Effector CD4-positive, alpha-beta T cell (primary cell): ENCODE measurements at places on chromosomes 5 and 9.

DNA sequence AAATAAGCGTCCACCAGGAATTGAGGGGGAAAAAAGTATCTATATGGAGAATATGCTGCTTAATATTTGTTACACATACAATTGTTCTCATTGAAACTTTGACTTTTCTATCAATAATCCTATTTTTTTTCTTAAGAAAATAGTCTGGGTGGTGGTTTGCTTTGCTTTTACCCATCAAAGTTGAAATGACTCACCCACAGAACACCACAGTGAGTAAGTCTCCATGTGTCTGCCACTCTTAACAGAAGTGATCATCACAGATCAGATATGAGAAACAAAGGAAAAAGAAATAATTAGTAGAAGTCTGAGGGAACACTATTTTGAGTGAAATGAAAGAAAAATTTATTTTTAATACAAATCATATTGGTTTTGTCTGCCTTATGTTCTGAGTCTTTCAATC is 742.8 kb downstream of the CDH9 start:
- DNase-seq = no peak

DNA sequence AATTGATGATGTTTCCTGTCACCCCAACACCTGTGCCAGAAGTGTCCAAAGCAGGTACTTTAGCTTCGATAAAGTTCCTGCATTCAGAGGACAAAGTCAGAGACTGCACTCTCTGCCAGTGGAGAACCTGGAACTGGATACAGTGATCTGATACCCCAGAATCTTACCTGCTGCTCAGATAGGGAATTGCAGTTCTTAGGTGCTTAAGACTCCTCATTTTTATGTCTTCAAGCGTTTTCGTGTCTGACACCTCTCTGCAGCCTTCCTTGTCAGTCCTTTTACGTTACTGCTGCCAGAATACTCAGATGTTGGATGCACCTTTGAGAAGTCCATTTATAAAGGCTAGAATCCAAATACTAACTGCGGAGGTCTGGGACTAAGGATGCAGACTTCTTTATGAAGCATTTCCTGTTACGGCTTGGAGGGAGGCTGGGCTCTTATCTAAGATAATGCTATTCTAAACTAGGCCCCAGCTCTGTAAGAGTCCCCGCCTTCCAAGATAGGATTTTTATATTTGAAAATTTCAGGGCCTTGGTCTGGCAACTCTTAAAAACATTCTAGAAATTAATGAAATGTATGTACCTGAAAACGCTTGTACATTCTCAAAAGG is 1.9 kb downstream of the ISOC1 start:
- no peak for DNase-seq

GRCh38 chr5:145403992-145404391 is 431.1 kb downstream of the PRELID2 start:
- no peak for DNase-seq

GRCh38 chr5:158451203-158451992 is 592.5 kb upstream of the CLINT1 start:
- no peak for DNase-seq

- DNase-seq = no peak
These were observed 88.0 kb downstream of the INIP start for GRCh38 chr9:112629671-112630485.

GRCh38 chr5:59236448-59236847 is 653.6 kb downstream of the RAB3C start:
- DNase-seq = no peak

- no peak for DNase-seq
These were observed 15.3 kb downstream of the PPARGC1B start for GRCh38 chr5:149745212-149745942.

- no peak for DNase-seq
These were observed 9.3 kb upstream of the KIF4B start for GRCh38 chr5:155004138-155004744.

GRCh38 chr9:135978642-135979546 is 17.7 kb upstream of the UBAC1 start:
- DNase-seq = peak; percentile 32

DNA sequence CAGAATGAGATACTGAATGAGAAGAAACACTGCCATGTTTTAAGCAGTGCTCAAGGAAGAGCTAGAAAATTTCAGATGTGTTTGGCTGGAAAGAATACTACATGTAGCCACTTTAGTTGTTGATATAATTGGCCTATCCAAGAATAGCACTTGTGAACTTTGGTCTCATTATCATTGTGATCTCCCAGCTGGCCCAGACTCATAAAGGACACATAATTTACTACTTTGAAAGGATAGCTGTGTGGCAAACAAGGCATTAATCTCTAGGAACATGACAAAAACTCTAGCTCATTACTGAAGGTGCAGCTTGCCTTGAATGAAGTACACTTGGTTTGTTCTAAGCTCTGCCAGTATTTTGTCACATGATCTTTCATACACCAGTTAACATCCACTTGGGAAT is 356.3 kb downstream of the CSNK1G3 start:
- DNase-seq = no peak

DNA sequence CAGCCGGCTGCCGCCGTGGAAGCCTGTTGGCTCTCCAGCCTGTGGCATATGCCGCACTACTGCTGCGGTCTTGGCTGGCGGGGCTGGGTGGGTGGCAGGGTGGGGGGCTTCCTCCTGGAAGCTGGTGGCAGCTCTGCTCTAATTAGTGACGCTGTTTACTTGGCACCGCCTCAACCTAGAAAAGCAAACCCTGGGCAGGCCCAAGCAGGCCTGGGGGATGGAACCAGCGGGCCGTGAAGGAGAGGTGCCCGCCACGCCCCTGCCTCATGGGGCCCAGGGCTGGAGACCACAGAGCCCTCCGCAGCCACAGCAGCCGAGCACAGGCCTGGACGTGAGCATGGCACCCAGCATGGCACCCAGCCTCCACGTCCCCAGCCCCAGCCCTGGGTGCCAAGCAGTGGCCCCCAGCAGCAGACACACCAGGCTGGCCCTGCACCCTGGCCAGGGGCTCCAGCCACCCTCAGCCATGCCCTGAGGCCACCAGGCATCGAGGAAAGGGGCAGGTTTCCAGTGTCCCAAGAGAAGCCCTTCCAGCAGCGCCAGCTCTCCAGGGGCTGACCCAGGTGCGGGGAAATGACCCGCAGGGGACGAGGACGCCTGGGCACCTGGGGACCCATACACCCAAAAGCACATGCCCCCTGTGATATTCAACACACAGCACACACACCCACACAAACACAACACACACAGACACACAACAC is 5.4 kb upstream of the CCDC187 start:
- no peak for DNase-seq

DNA sequence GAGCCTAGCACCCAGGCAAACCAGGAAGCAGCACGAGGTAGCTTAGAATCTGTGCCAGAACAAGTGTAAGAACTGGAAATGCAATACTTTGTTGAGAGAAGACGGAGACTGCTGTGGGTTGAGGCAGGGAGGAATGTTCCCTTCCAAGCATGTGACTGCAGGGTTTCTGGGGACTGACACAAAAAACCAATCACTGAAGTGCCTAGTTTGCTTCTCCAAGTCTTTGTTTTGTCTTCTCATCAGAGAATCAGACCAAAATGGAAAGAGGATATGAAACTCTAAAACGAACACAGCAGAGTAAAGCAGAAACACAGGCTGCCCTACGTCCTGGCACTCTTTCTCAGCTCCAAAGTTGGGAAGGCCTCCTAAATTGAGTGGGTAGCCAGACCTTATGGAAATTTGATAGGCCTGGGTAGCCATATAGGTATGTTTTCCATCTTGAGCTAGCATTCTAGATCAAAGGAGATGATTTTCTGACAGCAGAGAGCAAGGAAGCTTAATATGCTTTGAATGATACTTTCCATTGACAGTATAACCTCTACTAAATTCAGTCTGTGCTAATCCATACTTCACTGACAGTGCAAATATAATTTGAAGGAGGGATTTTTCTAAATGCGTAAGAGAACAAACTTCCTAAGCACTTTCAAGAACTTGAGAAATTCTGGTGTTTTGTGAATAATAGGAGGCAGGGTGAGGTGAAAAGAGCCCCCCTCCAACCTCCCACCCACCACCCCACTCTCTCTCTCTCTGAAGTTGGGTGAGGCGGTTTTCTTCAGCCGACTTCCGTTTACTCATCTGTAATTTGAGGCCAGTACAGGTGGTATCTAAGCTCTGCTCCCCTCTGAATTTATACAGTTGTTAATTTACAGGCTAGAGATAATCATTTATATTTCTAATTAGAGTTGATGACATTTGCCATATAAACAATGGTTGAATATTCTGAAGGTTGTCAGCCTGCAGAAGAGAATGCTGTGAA is 5.5 kb downstream of the ADRB2 start:
- DNase-seq = no peak

DNA sequence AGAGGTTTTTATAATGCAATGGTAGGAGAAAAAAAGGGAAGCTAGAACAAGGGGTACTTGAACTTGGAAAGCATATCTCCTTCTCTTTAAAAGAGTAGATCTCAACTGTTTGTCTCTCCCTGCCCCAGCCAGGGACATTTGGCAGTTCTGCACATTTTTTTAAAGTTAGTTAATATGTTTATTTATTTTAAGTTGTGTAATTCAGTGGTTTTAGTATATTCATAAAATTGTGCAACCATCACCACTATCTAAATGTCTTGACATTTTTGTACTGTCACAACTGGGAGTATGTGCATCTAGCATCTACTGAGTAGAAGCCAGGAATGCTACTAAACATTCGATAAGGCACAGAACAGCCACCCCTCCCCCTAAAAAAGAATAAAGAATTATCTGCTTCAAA is 103.5 kb upstream of the DPYSL3 start:
- no peak for DNase-seq

- peak; percentile 76 for DNase-seq
These were observed 1.5 kb downstream of the PRRC2B start for GRCh38 chr9:131395157-131396098.

DNA sequence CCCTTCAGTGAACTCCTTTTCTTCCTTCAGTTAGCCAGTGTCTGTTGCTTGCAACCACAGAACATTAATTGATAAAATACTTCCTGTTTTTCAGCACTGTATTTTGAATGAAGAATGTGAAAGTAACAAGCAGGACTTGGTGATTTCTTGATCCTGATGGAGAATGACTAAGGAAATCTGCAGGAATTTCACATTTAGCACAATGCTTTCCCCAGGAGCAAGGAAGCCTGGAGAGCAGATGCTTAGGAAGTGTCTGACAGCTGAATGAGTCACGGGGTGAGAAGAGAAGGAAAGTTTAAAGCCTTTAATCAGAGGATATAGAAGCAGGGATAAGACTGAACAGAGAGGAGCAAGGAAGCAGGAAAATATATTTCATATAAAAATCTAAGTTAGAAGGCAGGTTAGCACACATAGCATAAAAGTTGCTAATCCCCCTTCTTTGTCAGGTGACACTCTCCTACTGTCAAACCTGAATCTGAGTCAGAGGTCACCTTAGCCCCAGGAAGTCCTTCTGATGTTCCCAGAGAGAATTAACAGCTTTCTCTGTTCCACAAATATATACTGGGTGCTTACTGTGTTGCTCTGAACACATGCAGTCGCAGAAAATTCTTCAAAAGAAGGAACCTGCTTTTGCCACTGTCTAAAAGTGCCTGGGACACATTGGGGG is 59.7 kb downstream of the GNA14 start:
- no peak for DNase-seq

DNA sequence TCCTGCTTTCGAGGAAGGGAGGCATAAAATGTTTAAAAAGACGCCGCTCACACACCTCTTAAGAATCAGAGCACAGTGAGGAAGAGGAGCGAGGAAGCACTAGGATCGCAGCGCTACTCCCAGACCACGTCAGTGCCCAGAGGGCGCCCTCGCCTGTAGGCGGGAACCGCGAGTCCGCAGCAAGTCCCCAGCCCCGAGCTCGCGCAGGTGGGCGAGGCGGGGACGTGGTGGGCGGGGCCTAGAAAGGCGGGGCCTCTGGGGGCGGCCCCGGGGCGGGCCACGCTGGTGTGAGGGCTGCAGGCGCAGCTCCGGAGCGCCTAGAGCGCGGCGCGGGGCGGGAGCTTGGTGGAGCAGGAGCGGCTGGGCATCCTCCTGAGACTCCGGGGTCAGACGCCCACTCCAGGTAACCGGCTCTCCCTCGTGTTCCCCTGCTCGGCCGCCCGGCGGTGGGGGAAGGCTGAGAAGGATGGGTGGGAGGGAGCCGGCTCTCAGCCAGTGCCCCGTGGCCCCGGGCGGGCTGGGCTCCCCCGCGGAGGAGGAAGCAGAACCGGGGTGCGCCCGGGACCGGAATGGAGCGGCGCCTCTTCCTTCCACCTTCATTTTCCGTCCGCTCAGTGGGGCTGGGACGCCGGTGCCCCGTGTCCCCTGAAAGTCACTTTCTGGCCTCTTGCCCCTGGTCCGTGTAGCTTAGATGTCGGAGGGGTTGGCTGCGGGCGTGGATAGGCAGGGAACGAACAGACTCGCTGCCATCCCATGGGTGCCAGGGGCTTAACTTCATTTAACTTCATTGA is at the start of gene GCNT1:
Gene GCNT1, plus strand, starts transcription at position 280 of the 791 bp plus-strand sequence. CDS start 43,200 bp downstream, outside the sequence.
- peak; percentile 80 for DNase-seq

GRCh38 chr5:2024986-2025721 is 142.4 kb upstream of the IRX4 start:
- no peak for DNase-seq

- no peak for DNase-seq
These were observed 95.0 kb downstream of the APBA1 start for GRCh38 chr9:69577123-69577522.
